ENCODE measurements at places on chromosomes 7 and 10. TPM values are rescaled to one million over a fixed set of nuclear protein-coding genes. Genes with fewer than 3 reads are reported as not detected.

DNA sequence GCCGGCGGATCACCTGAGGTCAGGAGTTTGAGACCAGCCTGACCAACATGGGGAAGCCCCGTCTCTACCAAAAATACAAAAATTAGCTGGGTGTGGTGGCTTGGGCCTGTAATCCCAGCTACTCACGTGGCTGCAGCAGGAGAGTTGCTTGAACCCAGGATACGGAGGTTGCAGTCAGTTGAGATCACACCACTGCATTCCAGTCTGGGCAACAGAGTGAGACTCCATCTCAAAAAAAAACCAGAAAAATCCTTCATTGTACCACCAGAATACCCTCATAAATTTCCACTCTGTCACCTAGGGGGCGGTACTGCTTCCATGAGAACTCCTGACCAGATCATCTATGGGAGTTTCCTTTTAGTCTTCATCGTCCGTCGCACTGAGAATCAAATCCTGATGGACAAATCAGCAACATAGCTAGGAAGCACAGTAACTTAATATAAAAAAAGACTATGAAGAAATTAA is 225.8 kb upstream of the KLF14 start:
- peaks cover 59% of the 10 kb centered on the region for H3K36me3 ChIP-seq
- peaks cover 49% of the 10 kb centered on the region for H3K4me1 ChIP-seq
- peak overlapping the region; percentile 88 for H3K4me3 ChIP-seq
- H3K27me3 ChIP-seq = no peaks in the 10 kb centered on the region
- peak; percentile 89 for DNase-seq

Gene PPP1R3A
- not detected for total RNA-seq

Gene NPTX2
- not detected for total RNA-seq

DNA sequence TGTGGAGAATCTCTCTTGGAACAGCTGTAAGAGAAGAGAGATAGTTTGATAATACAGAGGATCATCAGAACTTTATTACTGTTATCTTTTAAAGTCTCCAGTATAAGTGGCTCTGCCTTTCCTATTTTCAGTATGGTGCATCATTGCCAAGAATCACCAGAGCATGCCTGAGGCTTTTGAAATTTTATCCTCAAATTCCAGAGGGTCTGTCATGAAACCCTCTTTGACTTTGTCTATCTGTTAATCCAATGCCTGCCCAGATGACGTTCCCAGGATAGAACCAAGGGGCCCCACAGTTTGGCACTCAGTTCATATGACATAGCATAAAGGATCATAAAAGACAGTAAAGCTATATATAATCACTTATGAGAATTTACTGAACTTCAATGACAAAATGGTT is 35.3 kb upstream of the SEMA3C start:
- H3K27me3 ChIP-seq = no peaks in the 10 kb centered on the region
- no peak overlapping the region for H3K4me3 ChIP-seq
- no peaks in the 10 kb centered on the region for H3K4me1 ChIP-seq

GRCh38 chr10:71912431-71912830 is 51.8 kb upstream of the CHST3 start:
- H3K27me3 ChIP-seq = no peaks in the 10 kb centered on the region
- no peak overlapping the region for H3K27ac ChIP-seq
- no peaks in the 10 kb centered on the region for H3K36me3 ChIP-seq
- H3K4me3 ChIP-seq = no peak overlapping the region
- no peak for DNase-seq

Gene TMEM213
- not detected for total RNA-seq

- no peak overlapping the region for H3K4me3 ChIP-seq
- H3K27ac ChIP-seq = no peak overlapping the region
- H3K36me3 ChIP-seq = peaks cover 12% of the 10 kb centered on the region
- H3K4me1 ChIP-seq = peaks cover 6% of the 10 kb centered on the region
Measured at GRCh38 chr10:79274279-79275104, 72.8 kb upstream of the PPIF start.

Gene SHLD2
- 38.9 TPM for total RNA-seq

Gene DNAH11
- total RNA-seq = 6.1 TPM

- DNase-seq = no peak
- no peaks in the 10 kb centered on the region for H3K36me3 ChIP-seq
- no peaks in the 10 kb centered on the region for H3K4me1 ChIP-seq
Measured at GRCh38 chr7:95621404-95621803, 25.1 kb upstream of the PDK4 start.

DNA sequence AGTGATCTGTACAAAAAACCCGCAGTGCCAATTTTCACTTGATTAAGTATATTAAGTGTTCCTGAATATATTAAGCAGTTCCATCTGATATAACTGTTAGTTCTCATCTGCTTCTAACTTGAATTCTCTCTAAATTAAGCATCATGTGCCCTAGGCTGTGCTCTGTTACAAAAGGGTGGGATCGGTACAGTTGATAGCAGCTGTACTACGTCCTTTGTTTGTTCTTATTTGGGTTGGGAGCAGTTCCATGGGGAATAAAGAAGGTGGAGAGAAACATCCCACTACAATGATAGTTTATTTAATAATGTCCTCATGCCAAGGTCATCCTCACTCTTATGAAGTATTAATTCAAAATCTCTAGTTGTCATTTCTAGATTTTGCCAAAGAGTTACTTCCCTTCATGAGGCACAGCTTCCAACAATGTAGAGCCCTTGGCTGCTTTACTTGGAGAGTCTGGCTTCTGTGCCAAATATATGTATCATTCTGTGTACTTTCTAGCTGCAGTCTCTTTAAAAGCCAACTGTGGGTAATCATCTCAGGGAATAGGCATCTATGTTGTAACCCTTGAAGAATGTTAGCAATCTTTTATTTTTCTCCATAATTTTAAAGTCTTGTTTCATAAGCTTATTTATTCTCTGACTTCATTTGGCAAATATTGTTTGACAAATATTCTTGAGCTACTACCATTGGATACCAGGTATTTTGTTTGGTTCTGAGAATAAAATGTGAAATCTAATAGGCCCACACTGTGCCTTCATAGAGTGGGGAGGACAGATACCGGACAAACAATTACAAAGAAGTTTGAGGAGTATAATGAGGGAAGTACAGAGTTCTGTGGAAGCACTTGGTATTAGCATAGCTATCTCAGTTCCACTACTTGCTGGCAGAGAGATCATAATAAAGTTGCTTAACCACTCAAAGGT is 22.4 kb upstream of the AHR start:
- DNase-seq = no peak
- peaks cover 11% of the 10 kb centered on the region for H3K4me1 ChIP-seq

DNA sequence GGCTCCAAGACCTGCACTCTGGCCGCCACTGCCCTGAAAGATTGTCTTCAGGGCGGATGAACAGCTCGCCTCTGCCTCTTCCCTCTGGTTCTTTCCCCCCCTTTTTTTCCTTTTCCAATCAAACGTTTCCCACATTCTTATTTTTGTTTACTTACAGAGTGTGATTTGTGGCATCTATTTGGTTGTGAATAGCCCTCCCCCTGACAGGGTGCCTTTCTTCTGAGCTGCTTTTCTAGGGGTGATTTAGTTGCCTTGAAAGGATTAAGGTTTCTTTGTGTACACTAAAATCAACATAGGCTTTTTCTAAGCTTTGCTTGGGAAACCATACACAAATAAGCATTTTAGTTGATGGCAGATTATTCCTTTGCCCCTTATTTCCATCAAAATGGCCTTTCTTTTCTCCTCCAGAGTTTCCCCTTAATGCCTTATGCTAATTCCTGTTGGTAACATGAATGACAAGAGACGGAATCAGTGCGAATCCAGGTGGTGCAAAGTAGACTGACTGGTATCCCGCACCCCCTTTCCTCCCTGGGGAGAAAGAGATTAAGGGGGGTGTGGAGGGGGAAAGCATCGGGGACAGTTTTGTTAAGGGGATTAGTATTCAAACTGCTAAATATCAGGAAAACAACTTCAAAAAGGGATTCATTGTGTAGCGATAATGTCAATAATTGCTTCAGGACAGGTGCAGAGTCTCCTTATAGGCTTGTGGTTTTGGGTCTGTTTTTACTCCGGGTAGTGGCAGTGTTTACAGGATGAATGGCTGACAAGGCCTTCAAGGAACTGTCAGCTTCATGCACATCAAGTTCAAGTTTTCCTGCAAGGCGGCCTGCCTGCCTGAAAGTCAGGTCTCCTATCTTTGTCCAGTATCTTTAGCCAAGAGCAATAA is 431.6 kb upstream of the GALNT17 start:
- H3K36me3 ChIP-seq = peaks cover 2% of the 10 kb centered on the region
- H3K4me1 ChIP-seq = peaks cover 4% of the 10 kb centered on the region
- H3K27ac ChIP-seq = no peak overlapping the region
- H3K27me3 ChIP-seq = peaks cover 32% of the 10 kb centered on the region
- no peak for DNase-seq

DNA sequence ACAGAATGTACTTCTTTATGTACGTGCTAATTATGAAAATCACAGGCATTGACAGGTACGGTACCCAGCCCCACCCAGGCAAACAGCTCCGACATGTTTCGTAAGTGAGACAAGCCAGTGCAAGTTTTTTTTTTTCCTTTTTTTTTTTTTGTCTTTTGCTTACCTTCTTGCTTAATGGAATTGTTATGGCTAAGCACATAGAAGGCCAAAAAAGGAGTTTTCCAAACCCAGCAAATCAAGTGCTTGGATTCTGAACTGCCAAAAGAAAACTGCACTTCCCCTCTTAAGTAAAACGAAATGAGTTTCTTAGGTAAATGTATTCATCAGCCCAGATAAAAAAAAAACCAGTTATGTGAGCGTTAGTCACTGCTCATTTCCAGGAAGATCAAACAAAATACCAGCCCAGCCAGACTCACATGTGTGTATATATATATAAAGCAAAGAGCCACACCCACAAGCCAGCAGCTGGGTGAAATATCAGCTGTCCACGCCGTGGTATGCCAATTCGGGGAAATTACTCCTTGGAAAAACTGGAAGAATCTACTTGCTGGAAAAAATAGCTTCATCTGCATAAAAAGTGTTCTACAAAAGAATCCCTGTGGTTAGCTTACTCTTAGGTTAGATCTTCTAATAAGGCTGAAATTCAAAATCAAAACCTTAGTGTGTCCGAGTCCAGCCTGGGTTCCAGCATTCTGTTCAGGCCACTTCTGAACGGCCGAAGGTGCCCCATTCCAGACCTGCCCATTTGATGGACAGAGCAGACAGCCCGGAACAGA is 8.0 kb downstream of the KLF6 start:
- peak; percentile 89 for DNase-seq
- H3K4me1 ChIP-seq = peaks cover 61% of the 10 kb centered on the region
- peak overlapping the region; percentile 76 for H3K4me3 ChIP-seq
- H3K27ac ChIP-seq = peak overlapping the region; percentile 86
- no peaks in the 10 kb centered on the region for H3K27me3 ChIP-seq

Gene CPA4
- not detected for total RNA-seq

Gene HSPA12A
- 0.05 TPM for total RNA-seq

DNA sequence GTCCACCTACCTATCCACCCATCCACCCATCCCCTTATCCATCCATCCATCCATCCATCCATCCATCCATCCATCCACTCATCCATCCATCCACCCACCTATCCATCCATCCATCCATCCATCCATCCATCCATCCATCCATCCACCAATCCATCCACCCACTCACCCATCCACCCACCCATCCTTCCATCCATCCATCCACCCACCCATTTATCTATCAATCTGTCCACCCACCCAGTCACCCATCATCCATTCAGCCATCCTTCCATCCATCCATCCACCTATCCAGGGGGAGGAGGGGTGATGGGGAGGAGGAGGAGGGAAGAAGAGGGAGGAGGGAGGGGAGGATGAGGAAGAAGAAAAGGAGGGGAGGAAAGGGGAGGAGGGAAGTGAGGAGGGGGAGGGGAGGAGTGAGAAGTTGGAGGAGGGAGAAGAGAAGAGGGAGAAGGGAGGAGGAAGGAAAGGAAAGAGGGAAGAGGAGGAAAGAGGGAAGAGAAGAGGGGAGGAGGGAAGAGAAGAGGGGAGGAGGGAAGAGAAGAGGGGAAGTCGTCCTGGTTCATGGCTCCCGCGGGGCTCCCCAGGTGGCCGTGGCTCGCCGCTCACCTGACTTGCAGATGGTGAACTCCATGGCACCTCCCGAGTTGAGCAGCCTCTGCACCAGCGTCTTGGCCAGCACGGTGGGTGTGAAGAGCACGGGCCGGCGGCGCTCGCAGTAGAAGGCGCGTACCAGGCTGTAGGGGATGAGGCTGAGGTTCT is 68.8 kb upstream of the GNA12 start:
- peaks cover 60% of the 10 kb centered on the region for H3K36me3 ChIP-seq
- no peaks in the 10 kb centered on the region for H3K27me3 ChIP-seq
- no peak for DNase-seq
- H3K27ac ChIP-seq = no peak overlapping the region
- no peak overlapping the region for H3K4me3 ChIP-seq

DNA sequence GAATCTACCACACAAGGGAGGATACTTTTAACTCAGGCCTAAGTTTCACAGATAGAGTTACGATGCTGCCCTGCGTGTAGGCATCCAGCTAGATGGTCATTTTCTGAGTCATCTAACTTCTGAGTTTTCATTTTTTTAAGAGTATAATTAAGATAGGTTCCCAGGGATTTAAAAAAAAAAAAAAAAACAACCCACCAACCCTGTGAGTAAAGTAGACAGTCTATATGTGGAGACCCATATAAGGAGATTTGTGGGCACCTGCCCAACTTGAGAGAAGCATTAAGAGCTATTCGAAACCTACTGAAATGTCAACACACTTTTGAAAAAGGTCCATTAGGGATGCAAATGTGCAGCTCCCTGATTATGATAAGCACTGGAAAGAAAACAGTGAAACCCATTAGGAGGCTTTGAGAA is 257.3 kb downstream of the TRIL start:
- no peaks in the 10 kb centered on the region for H3K36me3 ChIP-seq
- H3K4me3 ChIP-seq = no peak overlapping the region
- no peak for DNase-seq
- H3K27ac ChIP-seq = no peak overlapping the region
- no peaks in the 10 kb centered on the region for H3K27me3 ChIP-seq
- no peaks in the 10 kb centered on the region for H3K4me1 ChIP-seq

Gene INSIG1
- total RNA-seq = 121 TPM

- no peak overlapping the region for H3K27ac ChIP-seq
- H3K36me3 ChIP-seq = no peaks in the 10 kb centered on the region
- H3K27me3 ChIP-seq = peaks cover 34% of the 10 kb centered on the region
- no peak overlapping the region for H3K4me3 ChIP-seq
- no peak for DNase-seq
Measured at GRCh38 chr10:43082087-43082486, 5.2 kb downstream of the RET start.

Gene PPP1R9A
- not detected for total RNA-seq

GRCh38 chr10:32057036-32057372 is 779 bp upstream of the KIF5B start:
- no peak for DNase-seq
- peaks cover 21% of the 10 kb centered on the region for H3K36me3 ChIP-seq
- peaks cover 29% of the 10 kb centered on the region for H3K4me1 ChIP-seq
- no peaks in the 10 kb centered on the region for H3K27me3 ChIP-seq

Gene ALOX5
- 2.4 TPM for total RNA-seq

Gene TAC1
- total RNA-seq = 0.28 TPM

Gene KLLN
- total RNA-seq = 0.54 TPM

All from activated CD4-positive, alpha-beta T cell treated with anti-CD3 and anti-CD28 coated beads, Interleukin-2, amount 10 ng/mL, durations not matched to agents 24 days and 14 days (primary cell).